NAMALWA (cell line): ENCODE measurements at places on chromosomes 7 and 10.

DNA sequence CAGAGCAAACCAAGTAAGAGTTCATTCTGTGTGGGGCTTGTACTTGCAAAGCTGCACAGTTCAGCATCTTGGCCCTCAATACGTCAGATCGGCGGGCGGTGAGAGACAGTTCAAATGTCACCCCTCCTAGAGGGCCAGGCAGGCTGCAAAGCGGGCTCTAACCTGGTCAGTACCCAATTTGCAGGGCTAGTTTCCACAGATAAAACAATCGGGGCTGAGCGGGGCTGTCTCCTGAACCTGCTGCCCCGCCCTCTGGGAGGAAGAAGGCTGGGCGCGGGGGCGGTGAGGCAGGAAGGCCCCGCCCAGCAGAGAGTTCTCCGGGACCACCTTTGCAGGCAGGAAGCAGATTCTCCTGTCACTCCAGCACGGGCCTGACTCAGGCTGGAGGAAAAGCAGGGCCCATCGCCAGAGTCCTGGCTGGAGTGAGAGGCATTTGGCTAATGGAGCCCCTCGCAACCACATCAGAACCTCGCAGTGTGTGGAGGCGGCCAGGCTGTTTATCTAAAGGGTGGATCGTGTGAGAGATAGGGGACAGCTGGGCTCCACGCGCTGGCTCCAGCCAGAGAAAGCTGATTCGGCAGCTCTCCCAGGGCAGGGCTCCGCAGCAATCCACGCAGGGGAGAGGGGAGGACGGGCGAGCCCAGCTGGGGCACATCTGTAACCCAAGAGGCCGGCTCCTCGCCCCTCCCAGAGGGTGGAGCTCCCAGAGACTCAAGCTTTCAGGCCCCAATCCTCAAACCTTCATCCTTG lies 83.1 kb downstream of the SH3PXD2A start:
- peak; percentile 68 for DNase-seq

GRCh38 chr10:4240608-4241197 lies 455.7 kb upstream of the KLF6 start:
- no peak for DNase-seq

- no peak for DNase-seq
Observed at GRCh38 chr10:101897633-101898032, 54.0 kb upstream of the KCNIP2 start.

- no peak for DNase-seq
Observed at GRCh38 chr7:42770114-42770513, 141.8 kb downstream of the C7orf25 start.

GRCh38 chr7:158727690-158728089 lies 23.1 kb upstream of the NCAPG2 start:
- DNase-seq, result no peak

DNA sequence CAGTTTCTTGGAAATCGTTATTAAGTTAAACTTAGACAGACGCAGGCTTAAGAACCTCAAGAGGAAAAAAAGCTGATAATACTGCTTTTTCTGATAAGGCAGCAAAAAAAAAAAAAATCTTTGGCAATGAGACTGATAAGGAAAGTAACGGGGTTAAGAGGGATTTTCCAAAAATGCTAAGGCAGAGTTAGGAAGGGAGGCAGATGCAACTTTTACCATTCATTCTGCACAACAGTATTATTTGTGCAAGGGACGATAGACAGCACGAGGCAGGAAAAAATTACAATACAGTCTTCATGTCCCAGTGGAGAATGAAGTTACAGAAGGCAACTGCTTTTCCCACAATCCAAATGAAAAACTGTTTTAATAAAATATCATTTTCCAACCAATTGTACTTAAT lies 194.0 kb downstream of the DOCK4 start:
- no peak for DNase-seq

DNA sequence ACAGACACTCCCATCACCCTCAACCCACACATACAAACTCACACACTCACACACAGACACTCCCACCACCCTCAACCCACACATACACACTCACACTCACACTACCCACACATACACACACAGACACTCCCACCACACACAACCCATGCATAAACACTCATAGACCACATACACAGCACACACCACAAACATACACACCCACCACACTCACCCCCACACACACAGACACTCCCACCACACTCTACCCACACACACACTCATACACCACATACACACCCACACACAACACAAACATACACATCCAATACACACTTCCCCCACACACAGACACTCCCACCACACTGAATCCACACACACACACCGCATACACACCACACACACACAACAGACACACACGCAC lies 521.2 kb downstream of the TCERG1L start:
- no peak for DNase-seq

DNA sequence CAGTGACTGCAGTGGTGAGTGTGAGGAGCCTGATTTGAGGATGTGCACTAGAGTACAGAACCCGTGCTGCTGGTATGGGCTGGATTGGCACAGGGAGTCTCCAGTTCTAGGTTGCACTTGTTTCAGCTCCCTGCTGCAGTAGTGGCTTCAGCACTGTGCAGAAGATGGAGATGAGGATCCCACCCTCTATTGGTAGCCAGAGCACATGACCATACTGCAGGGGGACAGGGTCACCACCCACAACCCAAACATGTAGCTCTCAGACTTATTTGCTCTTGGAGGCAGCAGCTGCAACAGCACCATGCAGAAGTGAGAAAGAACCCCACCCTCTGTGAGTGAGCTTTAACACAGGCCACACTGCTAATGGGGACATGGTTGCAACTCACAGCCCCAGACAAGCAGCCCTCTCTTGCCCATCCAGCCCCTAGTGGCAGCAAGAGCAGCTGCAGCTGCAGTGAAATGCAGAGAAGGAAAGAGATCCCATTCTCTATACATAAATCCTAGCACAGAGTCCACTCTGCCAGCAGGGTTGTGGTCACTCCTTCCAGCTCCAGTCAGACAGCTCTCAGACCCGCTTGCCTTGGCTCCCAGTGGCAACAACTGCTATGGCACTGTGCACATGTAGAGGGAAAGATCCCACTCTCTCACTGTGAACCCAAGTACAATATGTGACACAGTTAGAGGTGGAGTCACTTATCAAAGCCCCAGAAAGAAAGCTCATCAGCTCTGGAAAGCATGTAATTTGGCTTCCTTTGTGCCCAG lies 51.4 kb upstream of the SCIN start:
- DNase-seq, result peak; percentile 55

- DNase-seq, result no peak
Observed at GRCh38 chr7:39349452-39350123, 216.6 kb upstream of the YAE1 start.

- peak; percentile 27 for DNase-seq
Observed at GRCh38 chr7:16098585-16099179, 322.7 kb downstream of the CRPPA start.

DNA sequence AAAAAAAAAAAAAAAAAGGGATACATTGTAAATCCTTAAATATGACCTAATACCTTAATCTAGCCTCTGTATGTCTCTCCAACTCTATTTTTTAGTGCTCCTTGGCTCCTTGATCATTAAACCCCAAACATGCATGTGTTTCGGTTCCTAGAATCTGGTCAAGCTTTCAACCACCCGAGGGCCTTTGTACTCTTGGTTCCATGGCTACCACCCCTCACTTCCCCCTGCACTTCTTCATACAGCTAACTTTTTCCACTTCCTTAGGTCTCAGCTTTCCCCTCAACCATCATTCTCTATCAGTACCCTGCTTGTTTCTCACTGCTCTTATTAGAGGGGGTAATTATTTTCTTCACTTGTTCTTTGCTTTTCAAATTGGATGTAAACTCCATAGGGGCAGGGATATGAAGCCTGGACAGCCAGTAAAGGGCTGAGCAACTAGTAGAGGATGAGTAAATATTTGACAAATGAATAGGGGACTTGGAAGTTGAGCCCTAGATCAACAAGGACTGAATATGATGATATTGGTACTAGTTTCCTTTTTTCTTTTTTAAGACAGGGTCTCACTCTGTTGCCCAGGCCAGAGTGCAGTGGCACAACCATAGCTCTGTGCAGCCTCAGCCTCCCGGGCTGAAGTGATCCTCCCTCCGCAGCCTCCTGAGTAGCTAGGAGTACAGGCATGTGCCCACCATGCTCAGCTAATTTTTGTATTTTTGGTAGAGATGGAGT lies 4.3 kb upstream of the GDI2 start:
- DNase-seq, result peak; percentile 46

DNA sequence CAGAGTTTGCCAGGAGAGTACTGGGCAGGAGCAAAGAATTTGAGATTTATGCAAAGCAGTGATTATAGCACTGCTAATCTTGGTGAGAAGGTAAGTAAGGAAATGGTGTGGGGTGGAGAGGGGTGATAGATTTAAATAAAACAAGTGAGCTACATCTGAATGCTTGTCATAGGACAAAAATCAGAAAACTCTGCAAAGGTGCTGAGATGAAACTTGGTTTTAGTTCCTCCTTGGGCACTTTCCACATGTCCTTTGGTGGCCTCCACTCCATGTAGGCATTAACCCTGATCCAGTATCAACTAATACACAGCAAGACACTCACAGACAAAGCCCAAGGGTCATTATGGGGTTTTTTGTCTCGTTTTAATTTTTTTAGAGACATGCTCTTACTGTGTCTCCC lies 25.7 kb upstream of the FAM107B start:
- DNase-seq, result no peak

- no peak for DNase-seq
Observed at GRCh38 chr7:16524332-16524731, 2.3 kb upstream of the LRRC72 start.

DNA sequence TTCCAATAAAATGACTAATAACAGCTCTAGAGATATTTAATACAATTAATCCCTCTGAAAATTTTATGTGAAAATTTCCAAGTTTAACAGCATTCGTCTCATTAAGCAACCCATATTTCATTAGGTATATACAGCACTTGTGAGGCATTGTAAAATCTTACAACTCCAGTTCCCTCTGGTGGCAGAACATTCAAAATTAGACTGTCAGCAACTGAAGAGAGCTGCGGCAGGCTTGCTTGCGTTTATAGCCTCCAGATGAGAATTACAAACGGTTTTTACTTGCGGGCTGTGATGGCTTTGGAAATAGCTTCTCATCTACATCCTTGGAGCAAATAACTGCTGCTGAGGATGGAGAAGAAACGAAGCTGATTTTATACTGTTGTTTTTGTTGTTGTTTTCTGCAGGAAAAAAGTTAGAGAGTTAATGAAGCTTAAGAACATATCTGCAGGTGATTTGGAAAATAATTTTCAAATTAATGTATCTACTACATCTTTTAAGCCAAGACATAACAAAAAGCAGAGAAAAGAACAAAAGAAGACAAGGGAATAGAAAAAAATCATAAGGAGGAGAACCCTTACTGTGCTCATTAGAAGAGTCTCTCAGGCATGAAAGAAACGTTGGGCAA lies 171.3 kb downstream of the MAGI2 start:
- DNase-seq, result peak; percentile 33

- no peak for DNase-seq
Observed at GRCh38 chr10:102656791-102657371, 12.6 kb downstream of the TRIM8 start.

DNA sequence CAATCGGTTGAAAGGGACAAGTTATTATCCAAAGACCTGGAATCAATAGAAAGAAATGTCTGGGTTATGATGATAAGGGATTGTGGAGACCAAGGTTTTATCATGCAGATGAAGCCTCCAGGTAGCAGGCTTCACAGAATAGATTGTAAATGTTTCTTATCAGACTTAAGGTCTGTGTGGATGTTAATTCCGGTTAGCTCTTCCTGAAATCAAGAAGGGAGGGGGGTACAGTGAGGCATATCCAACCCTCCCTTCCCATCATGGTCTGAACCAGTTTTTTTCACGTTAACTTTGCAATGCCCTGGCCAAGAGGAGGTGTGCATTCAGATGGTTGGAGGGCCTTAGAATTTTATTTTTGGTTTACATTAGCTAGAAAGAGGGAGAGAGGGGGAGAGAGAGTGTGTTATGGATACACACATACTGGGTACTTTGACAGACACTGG lies 9.8 kb upstream of the LRRC61 start:
- DNase-seq, result no peak

- no peak for DNase-seq
Observed at GRCh38 chr7:45202625-45203024, 45.0 kb downstream of the RAMP3 start.

- no peak for DNase-seq
Observed at GRCh38 chr10:12727832-12728215, 273.7 kb downstream of the CCDC3 start.

- DNase-seq, result no peak
Observed at GRCh38 chr7:116052006-116052405, 21.4 kb upstream of the TFEC start.

DNA sequence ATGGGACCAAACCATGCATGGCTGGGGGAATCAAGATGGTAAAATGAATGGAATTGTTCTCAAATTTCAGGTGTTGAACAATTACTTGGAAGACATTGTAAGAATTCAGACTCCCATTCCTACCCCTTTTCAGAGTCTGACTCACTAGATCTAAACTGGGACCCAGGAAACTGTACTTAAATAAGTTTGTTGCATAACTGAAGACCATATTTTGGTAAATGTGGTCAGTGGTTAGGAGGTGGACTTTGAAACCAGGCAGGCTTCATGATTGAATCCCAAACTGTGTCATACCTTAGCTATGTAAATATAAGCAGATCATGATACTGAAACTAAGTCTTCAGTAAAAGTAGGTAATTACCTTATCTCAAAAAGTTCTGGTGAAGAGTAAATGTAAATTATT lies 41.7 kb downstream of the ZWINT start:
- DNase-seq, result no peak

- DNase-seq, result no peak
Observed at GRCh38 chr7:148696787-148697186, 1.9 kb upstream of the CUL1 start.

DNA sequence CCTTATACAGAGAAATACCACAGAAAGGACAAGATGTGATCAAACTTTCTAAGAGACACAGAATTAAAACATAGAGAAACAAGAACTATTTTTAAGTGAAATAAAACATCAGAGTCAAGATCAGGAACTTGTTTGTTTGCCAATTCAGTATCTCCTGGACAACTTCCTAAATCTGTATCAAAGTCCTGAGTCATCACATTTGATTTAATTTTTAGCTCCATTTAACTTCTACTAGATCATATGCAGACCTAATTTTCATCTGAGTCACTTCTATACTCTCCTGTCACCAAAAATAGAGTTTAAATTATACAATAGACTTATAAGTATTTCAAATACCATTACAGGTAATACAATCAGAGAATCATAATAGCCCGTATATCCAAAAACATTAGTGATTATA lies 268.1 kb downstream of the PRKG1 start:
- DNase-seq, result no peak

- peak; percentile 21 for DNase-seq
Observed at GRCh38 chr10:1425879-1426278, 311.4 kb downstream of the ADARB2 start.

- DNase-seq, result no peak
Observed at GRCh38 chr10:60362461-60362860, 27.2 kb downstream of the ANK3 start.

DNA sequence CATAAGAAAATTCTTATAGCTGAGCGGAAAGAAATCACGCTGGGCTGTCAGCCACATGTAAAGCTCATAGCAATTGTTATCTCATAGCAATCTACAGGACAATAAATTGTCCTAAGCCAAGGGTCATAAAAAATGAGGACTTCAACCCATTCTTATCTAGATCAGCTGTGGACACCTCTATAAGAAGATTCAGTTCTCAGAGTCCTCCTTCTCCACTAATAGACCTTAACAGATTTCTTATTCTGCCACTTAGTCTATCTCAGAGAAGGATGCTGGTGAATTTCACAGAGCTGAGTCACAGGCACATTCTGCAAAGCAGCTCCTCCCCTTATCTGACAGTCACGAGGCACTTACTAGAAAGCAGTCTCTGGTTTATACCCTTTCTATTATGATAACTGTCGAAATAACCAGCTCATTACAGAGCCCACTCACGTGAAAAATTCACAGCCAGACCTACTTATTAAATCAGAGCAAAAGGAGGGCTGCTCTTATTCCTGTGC lies 185.3 kb upstream of the PCLO start:
- DNase-seq, result no peak

GRCh38 chr7:69610374-69611084 lies 12.3 kb downstream of the AUTS2 start:
- no peak for DNase-seq
